Epithelial cell of proximal tubule (primary cell): ENCODE measurements at places on chromosomes 1 and 21. TPM values are rescaled to one million over a fixed set of nuclear protein-coding genes. Genes with fewer than 3 reads are reported as not detected.

FAM78B gene
- not detected in 2 replicates for total RNA-seq

MROH7 gene
- total RNA-seq, result not detected in 2 replicates

OSCP1 gene
- total RNA-seq, result 4.0 and 4.3 TPM in 2 replicates

WNT4 gene
- total RNA-seq, result 0.07 TPM in 1 of 2 replicates, not detected in the other

MYOC gene
- not detected in 2 replicates for total RNA-seq

RGSL1 gene
- not detected in 2 replicates for total RNA-seq

TMPRSS2 gene
- total RNA-seq, result 1.8 and 9.1 TPM in 2 replicates

MAP10 gene
- 1.8 and 3.3 TPM in 2 replicates for total RNA-seq

CHI3L2 gene
- total RNA-seq, result not detected in 2 replicates

BGLAP gene
- 0.29 TPM in 1 of 2 replicates, not detected in the other for total RNA-seq

JAM2 gene
- 0.12 and 0.14 TPM in 2 replicates for total RNA-seq
